Foreskin keratinocyte (primary cell): ENCODE measurements at places on chromosomes 3 and 15.

DNA sequence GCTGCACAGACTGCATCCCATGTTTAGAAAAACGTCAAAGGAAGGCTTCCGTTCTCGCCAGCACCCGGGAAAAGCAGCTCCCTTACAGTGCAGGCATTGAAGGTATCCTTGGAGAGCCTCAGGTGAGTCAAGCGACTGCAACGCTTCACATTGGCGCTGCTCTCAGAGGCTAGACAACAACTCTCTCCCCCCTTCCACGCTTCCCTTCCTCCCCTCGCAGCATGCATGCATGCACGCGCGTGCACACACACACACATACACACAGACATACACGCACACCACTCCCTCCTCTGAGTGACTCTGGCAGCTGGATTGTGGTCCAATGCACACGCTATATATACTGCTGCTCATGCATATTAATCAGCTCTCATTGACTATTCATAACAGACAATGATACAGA is 191.1 kb downstream of the PDZRN3 start:
- peak; percentile 17 for DNase-seq

DNA sequence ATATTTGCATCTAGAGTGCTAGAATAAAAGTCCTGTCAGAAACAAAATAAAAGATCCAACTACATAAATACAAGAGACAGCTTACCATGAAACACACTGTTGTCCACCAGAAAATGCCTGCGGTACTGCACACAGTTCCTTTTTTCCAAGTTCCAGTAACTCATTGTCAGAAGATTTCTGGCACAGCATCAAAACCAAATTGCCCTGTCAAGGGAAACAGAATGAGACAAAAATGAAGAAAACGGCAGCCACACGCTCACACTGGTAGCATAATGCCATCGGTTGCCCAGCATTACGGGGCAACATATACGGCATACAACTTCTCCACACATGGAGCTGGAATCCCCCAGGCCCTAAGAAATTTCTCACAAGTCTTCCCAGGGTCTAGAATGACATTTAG is 40.8 kb downstream of the PLCH1 start:
- no peak for DNase-seq

DNA sequence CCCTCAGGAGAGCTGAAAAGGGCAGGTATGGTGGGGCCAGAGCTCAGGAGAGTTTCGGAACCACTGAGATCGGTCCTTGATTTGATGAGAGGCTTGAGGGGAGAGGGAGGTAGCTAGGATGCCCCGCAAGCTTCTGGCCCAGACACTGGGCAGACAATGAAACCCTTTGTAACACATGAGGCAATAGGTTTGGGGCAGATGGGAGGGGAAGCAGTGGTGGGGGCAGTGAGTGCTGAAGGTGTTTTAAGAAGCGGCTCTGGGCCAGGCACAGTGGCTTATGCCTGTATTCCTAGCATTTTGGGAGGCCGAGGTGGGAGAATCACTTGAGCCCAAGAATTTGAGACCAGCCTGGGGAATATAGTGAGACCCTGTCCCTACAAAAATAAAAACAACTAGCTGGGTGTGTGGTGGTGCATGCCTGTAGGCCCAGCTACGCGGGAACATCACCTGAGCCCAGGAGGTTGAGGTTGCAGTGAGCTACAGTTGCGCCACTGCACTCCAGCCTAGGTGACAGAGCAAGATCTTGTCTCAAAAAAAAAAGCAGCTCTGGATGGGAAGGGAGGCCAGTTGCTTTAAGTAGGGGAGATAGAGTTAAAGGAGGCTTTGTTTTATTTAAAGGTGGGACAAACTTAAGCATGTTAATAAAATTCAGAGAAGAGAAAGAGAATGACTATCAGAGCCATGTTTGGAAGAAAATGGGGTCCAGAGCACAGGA is 9.6 kb upstream of the SNX22 start:
- no peak for DNase-seq

DNA sequence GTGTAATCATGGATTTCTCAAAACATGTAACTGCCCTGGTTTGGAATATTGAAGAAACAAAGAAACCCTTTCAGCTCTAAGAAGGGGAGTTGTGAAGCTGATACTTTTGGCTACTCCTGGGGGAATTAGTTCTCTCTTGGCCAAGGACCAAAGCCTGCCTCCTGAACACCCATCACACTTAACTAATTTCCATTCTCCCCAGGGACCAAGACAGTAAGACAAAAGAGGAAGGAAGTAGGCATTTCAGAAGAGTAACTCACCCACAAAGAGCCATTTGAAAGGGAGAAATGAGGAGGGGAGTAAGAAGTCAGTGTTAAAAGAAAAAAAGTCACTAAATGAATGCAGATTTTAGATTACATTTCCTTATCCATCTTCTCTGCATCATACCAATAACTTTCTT is 328.0 kb upstream of the SOX2 start:
- no peak for DNase-seq

DNA sequence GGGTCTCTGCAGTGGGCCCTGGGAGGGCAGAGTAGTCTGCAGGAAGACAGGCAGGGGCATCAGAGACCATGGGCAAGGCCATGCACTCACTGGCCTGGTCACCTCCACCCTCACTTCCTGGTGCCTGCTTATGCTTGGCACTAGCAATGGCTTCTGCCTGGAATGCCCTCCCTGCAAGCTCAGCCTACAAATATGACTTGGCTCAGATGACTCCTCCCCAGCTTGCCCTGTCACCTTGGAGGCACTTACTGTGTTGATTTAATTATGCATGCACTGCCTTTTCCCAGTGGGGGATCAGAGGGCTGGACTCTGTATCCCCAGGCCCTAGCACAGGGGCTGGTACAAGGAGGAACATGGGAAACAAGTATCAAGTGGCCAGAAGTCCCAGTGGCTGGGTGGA is 7.8 kb downstream of the C3orf18 start:
- DNase-seq: no peak

- DNase-seq: no peak
These were observed 77.8 kb downstream of the VGLL3 start for GRCh38 chr3:86913160-86913559.

GRCh38 chr3:10629671-10630040 is 124.3 kb upstream of the ATP2B2 start:
- DNase-seq: no peak

DNA sequence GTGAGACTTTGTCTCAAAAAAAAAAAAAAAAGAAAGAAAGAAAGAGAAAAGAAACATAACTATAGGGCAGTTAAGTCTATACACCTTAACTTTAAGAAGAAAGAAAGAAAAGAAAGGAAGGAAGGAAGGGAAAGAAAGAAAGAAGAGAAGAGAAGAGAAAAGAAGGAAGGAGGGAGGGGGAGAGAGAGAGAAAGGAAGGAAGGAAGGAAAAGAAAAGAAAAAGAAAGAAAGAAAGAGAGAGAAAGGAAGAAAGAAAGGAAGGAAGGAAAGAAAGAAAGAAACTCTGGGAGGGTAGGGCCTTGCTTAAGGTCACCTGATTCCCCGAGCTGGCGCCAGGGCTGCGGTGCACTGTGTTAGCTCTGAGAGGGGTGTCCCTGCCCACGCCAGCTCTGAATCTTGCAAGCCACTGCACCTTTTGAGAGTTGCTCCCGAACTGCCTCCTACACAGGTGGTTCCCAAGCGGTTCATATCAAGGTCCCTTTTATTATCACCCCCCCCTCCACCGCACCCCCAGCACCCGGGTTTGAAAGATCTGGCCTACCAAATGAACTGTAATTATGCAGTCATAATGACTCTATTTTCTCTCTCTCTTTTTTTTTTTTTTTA is 39.2 kb upstream of the VPS8 start:
- DNase-seq: no peak
